MM.1S (cell line): ENCODE measurements at places on chromosomes 12 and 14.

- DNase-seq: no peak
Measured at GRCh38 chr14:86756521-86757190, 1226.7 kb downstream of the FLRT2 start.

DNA sequence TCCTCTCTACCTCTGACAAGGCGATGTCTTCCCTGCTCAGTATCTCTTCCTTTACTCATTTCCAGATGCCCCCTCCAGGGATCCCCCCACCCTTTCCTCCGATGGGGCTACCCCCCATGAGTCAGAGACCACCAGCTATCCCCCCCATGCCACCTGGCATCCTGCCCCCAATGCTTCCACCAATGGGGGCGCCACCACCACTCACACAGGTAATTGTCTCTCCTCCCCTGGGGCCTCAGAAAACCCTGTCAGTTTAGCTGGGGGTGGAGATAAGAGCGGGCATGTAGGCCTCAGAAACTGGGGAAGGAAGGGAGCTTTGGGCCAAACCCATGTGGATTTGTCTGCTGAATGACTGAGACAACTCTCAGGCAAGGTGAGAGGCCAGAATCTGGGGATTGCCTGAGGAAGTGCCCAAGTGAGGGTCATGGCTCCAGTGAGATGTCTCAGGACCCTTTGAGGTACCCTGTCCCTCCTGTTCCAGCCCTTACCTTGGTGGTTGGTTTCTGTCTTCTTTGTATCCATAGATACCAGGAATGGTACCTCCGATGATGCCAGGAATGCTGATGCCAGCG is 8.1 kb downstream of the PRPF40B start:
- DNase-seq: no peak

- DNase-seq: peak; percentile 12
Measured at GRCh38 chr14:96297000-96297399, 41.0 kb downstream of the BDKRB1 start.

DNA sequence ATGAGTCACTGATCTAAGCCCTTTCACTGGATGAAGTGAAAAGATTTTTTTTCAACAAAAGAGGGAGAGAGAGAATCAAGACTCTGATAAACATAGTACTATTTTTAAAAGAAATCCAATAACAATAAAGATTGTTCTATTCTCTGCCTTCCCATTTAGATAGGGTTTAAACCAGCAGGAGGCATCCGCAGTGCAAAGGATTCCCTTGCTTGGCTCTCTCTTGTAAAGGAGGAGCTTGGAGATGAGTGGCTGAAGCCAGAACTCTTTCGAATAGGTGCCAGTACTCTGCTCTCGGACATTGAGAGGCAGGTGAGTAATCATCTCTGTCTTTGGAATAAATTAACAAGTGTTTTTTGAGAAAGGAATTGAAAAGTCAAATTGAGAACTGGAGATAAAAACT is 124.9 kb downstream of the DERA start:
- DNase-seq: no peak

- DNase-seq: no peak
Measured at GRCh38 chr14:20836668-20837338, 34.2 kb upstream of the RNASE1 start.

DNA sequence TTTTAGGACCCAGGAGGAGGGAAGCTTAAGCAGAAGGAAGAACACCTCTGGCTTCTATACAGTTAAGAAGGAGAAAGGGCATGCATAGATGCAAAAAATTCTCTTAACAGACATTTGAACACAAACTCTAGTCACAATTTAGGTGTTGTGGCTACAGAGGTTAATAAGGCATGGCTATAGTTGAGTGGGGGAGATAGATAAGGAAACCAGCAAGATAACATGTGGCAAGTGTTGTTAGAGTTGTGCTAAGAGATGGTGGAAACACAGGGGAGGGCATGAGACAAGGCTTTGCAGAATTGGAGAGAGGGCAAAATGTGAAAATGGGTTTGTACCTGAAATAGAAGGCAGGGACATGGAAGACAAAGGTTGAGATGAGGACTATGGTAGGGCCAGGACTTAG is 88.9 kb downstream of the MSRB3 start:
- DNase-seq: no peak

- no peak for DNase-seq
Measured at GRCh38 chr12:110585231-110585799, 2.2 kb upstream of the PPTC7 start.

- DNase-seq: no peak
Measured at GRCh38 chr14:37091651-37092050, 80.8 kb downstream of the SLC25A21 start.
